ENCODE measurements at places on chromosomes 7 and 10. TPM values are rescaled to one million over a fixed set of nuclear protein-coding genes. Genes with fewer than 3 reads are reported as not detected.

GRCh38 chr7:31763548-31763947 is 76.5 kb downstream of the PPP1R17 start:
- DNase-seq: no peak

- DNase-seq: no peak
Observed at GRCh38 chr7:77157446-77157845, 35.0 kb downstream of the CCDC146 start.

- DNase-seq: no peak
Observed at GRCh38 chr7:157014635-157015555, 4.4 kb upstream of the MNX1 start.

FOXK1 gene
- polyA plus RNA-seq: 15.2 TPM
